ENCODE measurements at places on chromosomes 5 and 9.

GRCh38 chr9:126149661-126150060, 177.0 kb upstream of the MVB12B start:
- DNase-seq: no peak

GRCh38 chr9:17402309-17402708, 176.6 kb upstream of the SH3GL2 start:
- no peak for DNase-seq

DNA sequence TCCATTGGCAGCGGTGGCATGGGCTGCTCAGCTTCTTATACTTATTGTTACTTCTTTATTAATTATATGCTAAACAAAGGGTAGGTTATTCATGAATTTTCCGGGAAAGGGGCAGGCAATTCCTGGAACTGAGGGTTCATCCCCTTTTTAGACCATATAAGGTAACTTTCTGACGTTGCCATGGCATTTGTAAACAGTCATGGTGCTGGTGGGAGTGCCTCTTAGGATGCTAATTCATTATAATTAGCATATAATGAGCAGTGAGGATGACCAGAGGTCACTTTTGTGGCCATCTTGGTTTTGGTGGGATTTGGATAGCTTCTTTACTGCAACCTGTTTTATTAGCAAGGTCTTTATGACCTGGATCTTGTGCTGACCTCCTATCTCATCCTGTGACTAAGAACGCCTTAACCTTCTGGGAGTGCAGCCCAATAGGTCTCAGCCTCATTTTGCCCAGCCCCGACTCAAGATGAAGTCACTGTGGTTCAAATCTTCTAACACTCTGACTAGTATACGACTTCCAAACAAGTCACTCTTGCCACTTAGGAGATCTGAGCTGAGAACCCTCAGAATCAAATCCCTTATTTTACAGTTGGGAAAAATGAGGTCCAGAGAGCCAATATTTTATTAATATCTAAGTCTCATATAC, 237.5 kb downstream of the TRIM32 start:
- no peak for DNase-seq

GRCh38 chr9:98365227-98365669, 109.8 kb upstream of the TBC1D2 start:
- DNase-seq: no peak

GRCh38 chr9:74379718-74380117, 117.4 kb upstream of the RORB start:
- no peak for DNase-seq

DNA sequence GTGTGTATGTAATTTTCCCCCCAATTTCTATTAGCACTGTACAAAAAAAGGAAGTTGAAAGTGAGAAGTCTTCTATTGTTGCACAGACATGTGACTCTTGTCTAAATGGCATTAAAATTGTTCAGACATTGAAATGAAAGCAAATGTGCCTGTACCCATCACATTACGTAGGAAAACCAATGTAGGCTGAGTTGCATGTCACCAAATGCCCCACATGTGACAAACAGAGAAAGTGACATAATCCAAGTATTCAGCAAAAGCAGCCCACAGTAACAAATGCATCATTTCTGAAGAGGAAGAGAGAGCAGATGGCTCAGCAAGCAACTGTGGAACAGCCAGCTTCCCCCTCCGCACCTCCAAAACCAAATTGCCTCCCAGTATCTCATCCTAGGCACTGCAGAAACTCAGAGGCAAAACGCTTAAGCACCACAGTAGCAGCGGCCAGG, 161.5 kb upstream of the NR4A3 start:
- DNase-seq: no peak

GRCh38 chr5:15285901-15286583, 213.9 kb upstream of the FBXL7 start:
- DNase-seq: no peak

DNA sequence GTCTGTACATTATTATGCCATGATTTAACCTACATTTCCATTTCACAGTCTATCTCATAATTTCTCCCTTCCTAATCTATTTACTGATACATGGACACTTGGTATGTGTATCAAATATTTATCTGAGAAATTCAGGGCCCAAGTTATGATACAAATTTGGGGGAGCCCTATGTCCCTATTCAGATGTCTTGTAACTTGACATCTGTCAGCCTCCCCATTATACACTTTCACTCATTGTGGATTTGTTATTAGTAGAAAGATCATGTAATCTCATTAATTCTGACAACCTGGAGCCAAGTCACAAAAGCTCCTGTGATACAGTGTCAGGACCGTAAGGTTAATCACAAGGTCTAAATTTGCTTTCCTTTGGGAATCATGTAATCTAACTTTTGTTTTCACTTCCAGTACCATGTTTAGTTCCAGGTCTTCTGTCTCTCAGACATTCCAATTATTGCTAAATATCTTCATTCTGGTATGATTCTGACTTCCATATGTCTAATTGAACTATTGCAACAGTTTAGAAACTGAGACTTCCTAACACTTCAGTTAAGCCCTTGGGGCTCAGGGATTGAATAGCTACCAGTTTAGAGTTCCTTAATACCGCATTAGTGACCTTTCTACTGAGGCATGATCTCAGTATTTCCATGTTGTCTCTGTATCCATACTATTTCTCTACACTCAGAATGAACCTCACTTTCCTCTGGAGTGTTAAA, 182.9 kb upstream of the NUDT12 start:
- DNase-seq: no peak

GRCh38 chr5:97628807-97629206, 445.8 kb upstream of the RIOK2 start:
- DNase-seq: no peak

- no peak for DNase-seq
Measured at GRCh38 chr9:32587901-32588300, 14.9 kb upstream of the NDUFB6 start.

DNA sequence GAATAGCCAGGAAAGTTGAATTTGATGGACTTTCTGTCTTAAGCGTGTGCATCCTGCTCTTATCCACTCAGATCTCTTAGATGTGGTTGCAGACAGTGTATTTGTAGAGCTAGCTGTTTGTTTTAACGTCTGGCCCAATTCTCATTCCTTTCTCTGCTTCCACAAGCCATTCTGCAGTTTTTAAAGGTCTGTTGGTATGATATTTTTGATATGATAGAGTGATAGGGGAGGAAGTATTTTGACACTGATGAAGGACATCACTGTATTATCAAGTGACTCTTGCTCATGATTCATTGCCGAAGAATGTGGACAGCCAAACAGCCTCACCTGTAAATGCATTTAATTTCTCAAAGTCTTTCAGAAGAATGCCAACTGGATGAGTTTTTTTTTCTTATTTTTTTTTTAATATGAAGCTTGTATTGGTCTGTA, 4.5 kb downstream of the TJP2 start:
- DNase-seq: no peak

DNA sequence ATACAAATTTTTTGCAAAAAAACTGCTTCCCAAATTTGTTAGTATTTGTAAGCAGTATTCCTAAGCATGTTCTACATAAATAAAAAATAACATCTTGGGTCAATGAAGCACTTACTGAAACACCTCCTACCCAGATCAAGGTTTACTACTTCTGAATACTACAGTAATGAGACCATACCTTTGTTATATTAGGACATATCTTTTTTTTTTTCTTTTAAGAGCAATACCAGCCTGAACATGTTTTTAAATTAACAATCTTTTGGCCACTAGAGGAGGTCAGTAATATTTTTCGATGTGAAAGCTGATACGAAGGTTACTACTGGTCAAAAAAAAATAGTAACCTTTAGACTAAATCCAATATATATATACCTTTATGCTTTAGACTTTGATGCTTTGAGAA, 72.7 kb downstream of the CERT1 start:
- no peak for DNase-seq

DNA sequence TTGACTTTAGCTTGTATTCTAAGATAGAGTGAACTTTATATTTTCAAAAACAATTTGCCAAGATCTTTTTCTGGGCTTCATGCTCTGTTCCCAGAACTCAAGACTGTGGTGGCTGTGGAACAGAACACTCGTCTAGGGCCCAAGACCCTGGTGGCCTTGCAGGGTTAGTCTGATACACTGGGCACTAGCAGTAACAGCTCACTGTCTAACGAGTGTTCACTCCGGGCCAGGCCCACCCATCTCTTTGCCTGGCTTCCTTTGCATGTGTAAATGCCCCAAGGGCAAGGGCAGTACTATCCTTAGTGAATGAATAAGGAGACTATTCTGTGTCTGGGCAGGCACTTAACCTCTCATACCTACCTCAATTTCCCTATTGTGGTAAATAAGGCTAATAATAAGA, 47.4 kb downstream of the PHF2 start:
- DNase-seq: no peak
